NCI-H345 (cell line): ENCODE measurements at places on chromosomes 11 and 22.

DNA sequence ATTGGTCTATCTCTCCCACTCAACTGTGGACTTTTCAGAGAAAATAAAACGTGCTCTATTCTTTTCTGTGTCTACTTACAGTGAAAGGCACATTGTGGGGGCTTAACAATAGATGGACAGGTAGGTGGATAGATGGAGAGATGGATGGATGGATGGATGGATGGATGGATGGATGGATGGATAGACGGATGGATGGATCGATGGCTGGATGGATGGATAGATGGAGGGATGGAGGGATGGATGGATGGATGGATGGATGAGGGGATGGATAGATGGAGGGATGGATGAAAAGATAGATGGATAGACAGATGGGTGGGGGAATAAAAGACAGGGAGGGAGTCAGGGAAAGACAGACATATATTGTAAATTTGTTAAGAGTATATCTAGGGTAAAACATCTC, 14.2 kb upstream of the SLC1A2 start:
- DNase-seq = no peak

GRCh38 chr11:3710485-3711259, 39.5 kb upstream of the CHRNA10 start:
- DNase-seq = no peak

DNA sequence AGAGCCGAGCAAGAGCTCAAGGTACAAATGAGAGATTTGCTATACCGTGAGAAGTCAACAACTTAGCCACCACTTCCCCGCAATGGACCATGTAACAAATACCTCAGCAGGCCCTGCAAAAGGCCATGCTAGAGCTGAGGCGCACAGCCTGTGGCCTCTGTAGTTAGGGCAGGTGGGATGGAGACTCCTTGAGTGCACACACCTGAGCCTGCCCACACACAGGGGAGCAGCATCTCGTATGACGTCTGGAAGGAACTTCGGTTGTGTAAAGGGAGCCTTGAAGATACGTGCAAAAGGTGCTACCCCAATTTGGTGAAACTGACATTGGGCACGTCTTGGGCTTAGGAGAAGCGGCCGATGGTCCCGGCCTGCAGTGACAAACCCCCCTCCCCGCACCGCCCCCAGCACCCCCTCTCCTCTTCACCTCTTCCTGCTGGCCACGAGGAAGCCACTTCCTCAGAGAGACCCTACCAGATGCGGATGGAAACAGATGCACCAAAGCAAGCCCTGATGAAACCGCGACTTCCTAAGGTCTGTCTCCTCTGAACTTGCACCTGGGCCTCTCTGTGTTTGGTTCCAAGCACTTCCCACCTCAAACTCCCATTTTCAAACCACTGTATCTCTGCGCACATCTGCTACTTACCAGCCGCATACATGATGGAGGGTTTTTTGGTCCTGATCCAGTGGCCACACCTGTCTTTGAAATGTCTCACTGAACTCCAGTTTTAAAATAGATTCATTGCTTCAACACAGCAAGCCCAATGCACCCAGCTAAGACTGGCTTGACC, 10.6 kb downstream of the CDPF1 start:
- no peak for DNase-seq

GRCh38 chr22:36224245-36224644, 15.1 kb downstream of the APOL2 start:
- no peak for DNase-seq

GRCh38 chr22:19620742-19621371, 93.4 kb upstream of the SEPTIN5 start:
- peak; percentile 27 for DNase-seq

GRCh38 chr11:129932381-129933067, 37.1 kb upstream of the NFRKB start:
- no peak for DNase-seq

- DNase-seq = no peak
These were observed 13.9 kb downstream of the ACP2 start for GRCh38 chr11:47234669-47235100.
